ENCODE measurements at places on chromosomes 13 and 19.

- DNase-seq = no peak
Observed at GRCh38 chr19:49132974-49133609, 13.7 kb downstream of the PPFIA3 start.

- no peak for DNase-seq
Observed at GRCh38 chr13:40376867-40377535, 289.4 kb downstream of the FOXO1 start.

- no peak for DNase-seq
Observed at GRCh38 chr13:112187527-112188297, 120.8 kb downstream of the SOX1 start.

GRCh38 chr13:99269627-99270241 is 11.6 kb upstream of the GPR18 start:
- DNase-seq = no peak

DNA sequence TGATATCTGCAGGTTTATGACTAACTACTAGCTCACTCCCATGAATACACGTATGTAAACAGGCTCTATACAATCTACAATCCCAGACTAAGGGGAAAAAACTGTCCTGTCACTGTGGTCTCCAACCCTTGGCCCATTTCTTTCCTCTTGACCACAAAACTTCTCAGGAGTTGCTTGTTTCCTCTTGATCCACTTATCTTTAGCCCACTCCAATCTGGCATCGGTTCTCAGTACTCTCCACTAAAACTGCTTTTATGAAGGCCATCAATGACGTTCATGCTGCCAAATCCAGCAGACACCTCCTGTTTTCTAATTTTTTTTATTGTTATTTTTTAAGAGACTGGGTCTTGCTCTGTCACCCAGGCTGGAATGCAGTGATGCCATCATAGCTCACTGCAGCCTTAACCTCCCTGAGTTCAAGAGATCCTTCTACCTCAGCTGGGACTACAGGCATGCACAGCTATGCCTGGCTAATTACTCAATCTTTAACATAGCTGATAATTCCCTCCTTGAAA is 31.9 kb upstream of the USPL1 start:
- no peak for DNase-seq

- no peak for DNase-seq
Observed at GRCh38 chr13:25288966-25289365, 1.7 kb upstream of the MTMR6 start.

GRCh38 chr19:1987197-1988187 is 28.0 kb downstream of the BTBD2 start:
- no peak for DNase-seq

DNA sequence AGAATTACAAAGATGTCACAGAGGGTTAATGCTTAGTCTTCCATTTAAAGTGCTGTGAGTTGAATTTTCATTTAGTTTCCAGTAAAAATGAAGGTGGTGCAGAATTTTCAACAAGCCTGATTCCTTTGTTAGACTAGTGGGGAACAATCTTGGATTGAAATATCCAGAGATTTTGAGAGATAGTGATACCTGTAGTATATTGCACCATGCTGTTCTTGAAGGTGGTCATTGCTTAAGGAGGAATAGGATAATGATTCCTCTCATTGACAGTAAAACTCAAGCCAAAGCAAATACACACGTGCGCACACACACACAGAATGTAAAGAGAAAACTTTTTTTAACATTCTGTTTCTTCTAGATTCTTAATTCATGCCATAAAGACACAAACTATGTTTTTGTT is 5.3 kb downstream of the PCDH17 start:
- no peak for DNase-seq

DNA sequence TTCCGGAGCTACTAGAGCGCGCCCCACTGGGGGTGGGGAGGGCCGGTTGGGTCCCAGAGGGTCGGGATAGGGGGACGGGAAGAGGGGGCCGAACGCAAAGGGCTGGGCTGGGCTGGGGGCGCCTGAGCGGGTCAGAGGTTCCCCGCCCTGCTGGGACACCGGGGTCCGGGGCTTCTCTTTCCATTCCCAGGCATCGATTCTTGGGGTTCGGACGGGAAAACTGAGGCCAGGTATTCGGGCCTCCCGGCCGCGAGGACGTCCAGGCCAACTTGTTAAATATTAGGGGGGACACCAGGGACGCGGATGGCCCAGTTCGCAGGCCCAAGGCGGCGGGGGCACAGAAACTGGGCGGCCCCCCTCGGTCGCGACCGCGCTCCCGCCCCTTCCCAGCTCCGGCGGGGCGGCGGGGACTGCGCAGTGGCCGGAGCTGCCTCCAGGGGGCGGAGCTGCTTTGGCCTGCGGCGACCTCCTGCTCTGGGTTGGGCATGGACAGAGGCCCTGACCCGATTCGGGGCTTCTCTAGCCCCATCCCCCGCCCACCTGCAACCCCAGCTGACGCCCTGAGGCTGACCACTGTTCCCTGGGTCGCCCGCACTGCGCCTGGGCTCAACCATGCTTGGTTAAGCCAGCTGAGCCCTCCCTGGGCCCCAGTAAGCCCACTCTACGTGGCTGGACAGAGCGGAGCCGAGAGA is 1.2 kb upstream of the KLF16 start:
- no peak for DNase-seq

- no peak for DNase-seq
Observed at GRCh38 chr19:4533835-4534424, 1.1 kb downstream of the PLIN5 start.

GRCh38 chr19:3821857-3822364 is 35.7 kb upstream of the MATK start:
- DNase-seq = peak; percentile 68

DNA sequence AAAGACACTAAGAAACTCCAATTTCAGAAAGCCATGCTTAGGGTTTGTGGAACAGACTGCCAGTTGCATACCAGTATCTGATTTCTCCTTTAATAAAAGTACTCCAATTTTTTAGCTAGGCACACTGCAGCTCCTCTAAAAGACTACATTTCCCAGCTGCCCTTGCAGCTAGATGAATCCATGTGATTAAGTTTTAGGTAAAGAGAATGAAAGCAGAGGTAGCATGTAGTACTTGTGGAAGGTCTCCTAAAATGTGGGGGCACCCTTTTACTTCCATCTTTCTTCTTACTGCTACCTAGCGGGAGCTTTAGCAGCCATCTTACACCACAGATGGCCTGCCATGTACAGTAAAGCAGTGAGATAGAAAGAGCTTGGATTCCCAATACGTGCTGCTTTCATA is 33.0 kb upstream of the TSC22D1 start:
- DNase-seq = no peak

GRCh38 chr13:70407486-70407885 is 299.2 kb upstream of the KLHL1 start:
- DNase-seq = no peak

- no peak for DNase-seq
Observed at GRCh38 chr13:50340551-50341287, 325.5 kb downstream of the KCNRG start.

DNA sequence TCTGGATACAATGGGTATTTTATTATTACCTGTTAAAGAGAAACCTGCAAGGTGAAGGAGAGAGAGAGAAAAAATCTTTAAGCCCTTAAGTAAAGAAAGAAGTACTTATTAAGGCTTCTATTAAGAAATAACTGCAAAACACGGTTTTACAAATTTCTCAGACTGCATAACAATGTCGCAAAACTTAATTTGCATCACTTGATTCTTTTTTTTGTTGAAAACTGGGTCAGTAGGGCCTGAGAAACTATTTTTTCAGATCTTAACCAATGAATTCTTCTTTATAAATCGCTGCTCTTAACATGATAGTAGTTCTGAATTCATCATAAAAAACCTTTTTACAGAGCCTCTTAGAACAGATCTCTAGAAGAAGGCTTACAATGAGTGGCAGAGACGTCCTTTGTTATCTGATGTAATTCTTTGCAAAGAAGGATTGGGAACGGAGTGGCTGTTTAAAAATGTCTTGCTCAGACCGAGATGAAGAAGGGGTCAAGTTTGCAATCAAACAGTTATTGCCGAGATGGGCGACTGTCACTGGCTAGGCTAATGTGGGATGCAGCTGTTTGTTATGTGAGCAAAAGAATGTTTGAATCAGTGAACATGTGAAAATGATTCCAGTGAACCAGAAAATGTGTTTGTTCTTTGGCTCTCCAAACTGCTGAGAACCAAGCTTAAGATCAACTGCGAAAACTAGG is 76.3 kb downstream of the ZNF536 start:
- DNase-seq = no peak

DNA sequence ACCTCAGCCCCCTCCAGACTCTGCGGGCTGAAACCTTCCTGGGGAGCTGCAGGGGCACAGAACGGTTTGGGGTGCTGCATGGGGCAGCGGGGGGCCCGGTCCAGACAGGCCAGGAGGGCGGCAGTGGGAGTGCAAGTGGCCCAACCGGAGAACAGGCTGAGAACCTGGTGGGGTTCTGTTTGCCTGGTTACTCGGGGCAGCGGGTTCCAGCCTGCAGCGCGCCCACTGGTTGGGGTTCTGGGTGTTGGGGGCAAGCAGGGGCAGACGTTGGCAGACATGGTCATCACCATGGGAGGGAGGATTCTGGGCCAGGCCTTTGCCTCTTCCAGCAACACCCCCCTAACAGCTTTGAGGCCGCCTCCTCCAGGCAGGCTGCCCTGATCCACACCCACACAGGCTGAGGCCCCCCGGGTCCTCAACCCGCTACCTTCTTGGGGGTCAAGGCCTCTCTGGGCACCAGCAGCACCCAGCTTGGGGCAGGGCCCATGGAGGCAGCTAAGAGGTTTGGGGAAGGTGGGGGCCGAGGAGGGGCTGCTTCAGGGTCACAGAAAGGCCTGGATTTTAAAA is at the start of gene PRR22:
TSS of gene PRR22 (minus strand) at position 166 of the 567 bp plus-strand sequence. CDS start at position 80, 86 bp downstream.
- no peak for DNase-seq

DNA sequence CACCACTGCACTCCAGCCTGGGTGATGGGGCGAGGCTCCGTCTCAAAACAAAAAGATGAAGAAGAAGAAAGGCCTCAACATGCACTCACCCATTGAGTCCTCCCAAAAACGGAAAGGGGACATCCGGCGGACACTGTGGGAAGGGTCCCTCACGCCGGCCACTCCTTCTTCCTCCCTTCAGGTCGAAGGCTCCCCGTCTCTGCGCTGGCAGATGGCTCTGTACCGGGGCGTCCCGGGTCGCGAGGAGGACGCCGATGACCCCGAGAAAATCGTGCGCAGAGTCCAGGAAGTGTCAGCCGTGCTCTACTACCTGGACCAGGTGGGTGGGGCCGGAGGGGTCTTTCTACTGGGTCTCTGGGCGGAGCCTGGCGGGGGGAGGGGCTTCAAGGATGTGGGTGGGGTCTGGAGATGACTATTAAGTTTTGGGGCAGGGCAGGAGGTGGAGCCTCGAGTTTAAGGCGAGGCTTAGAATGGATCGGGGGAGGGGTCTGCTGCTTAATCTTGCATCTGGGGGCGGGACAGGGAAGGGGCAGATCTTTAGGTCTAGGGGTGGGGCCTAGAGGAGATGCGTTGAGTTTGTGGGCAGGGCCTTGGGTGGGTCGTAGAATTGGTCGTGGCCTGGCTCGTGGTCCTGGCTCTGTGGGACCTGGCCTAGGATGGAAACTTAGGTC is 90.2 kb downstream of the MAP4K1 start:
- DNase-seq = no peak

DNA sequence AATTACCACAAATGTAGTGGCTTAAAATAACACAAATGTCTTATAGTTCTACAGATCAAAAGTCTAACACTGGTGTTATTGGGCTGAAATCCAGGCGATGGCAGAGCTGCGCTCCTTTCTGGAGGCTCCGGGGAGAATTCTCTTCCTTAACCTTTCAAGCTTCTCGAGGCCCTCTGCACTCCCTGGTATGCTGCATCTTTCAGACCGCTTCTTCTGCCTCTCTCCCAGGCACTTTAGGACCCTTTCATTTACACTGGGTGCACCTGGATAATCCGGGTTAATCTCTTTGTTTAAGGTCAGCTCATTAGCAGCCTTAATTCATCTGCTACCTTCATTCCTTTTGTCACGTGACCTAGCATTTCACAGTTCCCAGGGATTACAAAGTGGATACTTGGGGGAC is 211.3 kb upstream of the RFC3 start:
- no peak for DNase-seq

GRCh38 chr19:18895824-18896341 is at the start of gene CERS1:
CERS1 (minus strand) TSS chr19:18896158; CDS start chr19:18896072, 86 bp downstream.
- no peak for DNase-seq

Data from omental fat pad (tissue), 4 donors.